NCI-H2081 treated with DMSO at 0.1 percent for 48 hours (cell line): ENCODE measurements at places on chromosomes 12 and 14.

- no peak for DNase-seq
Measured at GRCh38 chr12:109288571-109288970, 20.5 kb downstream of the FOXN4 start.

- DNase-seq, result no peak
Measured at GRCh38 chr14:92041203-92041602, 1.3 kb upstream of the TRIP11 start.

DNA sequence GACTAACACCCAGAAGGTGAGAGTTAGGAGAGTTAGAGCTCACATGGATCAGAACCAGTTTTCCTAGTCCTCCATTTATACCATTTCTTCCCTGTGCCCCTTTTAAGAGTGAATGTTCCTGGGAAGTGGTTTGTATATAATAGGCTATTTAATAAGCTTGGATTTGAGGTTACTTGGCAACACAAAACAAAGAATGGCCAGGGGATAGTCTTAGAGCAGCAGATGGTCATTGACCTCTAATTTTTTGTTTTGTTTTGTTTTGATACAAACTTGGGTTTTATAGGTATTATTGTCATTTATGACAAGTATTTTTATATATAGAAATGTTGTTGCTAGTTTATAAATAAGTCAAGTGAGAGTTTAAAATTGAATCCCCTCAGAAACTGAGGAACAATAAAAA lies 35.8 kb downstream of the VEZT start:
- no peak for DNase-seq

DNA sequence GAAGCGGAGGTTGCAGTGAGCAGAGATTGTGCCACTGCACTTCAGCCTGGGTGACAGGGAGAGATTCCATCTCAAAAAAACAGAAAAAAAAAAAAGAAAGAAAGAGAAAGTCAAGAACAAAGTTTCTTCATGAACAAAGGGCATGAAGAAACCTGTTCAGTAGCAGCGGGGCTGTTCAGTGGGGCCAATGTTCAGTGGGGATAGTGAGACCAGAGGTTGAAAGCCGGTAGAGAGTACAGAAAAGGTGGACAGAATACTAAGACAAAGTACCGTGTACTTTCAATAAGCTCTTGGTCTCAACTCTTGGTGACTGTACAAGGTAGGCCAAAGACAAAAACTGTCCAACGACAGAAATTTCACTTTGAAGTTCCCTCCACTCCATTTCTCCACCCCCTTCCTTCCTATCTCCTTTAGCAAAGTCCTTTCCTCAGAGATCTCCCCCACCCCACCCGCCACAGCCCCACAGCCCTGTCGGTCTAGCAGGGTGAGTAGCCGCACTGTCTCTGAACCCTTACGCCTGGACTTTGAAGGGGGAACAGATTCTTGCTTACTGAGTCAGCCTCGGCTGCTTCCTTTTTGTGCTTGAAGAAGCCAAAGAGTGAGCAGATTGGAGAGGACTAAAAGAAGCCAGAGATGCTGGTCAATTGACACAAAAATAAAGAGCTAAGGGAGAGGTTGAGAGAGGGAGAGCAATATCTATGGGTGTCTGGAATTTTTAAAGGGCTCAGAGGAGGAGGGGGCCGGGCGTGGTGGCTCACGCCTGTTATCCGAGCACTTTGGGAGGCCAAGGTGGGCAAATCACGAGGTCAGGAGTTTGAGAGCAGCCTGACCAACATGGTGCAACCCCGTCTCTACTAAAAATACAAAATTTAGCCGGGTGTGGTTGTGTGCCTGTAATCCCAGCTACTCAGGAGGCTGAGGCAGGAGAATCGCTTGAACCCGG lies 44.2 kb upstream of the FOS start:
- no peak for DNase-seq

DNA sequence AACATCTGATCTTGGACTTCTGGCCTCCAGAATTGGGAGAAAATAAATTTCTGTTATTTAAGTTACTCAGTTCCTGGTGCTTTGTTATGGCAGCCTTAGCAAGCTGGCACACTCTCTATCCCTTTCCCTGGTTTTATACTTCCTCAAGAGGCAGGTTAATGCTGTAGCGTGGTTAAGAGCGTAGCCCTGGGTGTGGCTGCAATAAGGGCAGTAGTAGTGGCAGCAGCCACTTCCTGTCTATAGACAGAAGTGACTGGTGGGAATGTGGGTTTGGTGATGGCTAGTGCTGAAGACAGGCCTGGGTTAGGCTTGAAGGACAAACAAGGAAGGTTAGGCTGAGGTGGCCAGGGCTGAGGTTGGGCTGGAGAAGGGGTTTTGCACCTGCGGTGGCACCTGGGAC lies 3.6 kb upstream of the LGALS3 start:
- DNase-seq, result no peak
